AG08395 (cell line): ENCODE measurements at places on chromosomes 11 and 22.

DNA sequence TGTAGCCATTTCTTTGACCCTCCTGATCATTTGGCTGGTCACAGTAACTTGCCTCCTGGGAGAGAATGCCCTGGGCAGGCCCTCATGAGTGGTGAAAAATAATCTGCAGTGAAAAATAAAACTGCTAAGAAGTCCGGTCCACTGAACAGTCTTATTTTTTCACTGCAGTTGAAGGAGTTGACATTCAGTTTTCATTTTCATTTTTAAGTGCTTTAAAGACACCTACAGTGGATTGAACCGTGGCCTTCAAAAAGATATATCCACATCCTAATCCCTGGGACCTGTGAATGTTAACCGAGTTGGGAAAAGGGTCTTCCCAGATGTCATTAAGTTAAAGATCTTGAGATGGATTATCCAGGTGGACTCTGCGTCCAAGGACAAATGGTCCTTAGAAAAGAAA is 153.6 kb upstream of the GRK3 start:
- DNase-seq: no peak

DNA sequence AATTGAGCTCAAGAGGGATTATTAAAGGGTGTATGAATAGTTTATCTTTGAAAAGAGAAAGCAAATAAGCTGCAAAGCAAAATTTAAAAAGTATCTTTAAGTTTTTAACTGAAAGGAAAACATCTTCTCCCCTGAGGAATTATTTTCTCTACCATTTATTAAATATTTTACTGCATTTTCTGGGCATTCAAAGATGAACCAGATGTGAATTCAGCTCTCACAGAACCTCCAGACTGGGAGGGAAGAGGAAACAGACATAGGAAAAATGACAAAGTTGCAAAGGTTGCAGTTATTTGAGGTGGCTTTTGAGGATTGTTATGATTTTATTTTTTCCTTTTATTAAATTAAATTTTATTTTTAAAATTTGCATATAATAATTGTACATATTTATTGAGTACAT is 122.7 kb upstream of the SESN3 start:
- no peak for DNase-seq

- peak; percentile 64 for DNase-seq
Measured at GRCh38 chr11:68040101-68040956, 1.5 kb downstream of the TCIRG1 start.

DNA sequence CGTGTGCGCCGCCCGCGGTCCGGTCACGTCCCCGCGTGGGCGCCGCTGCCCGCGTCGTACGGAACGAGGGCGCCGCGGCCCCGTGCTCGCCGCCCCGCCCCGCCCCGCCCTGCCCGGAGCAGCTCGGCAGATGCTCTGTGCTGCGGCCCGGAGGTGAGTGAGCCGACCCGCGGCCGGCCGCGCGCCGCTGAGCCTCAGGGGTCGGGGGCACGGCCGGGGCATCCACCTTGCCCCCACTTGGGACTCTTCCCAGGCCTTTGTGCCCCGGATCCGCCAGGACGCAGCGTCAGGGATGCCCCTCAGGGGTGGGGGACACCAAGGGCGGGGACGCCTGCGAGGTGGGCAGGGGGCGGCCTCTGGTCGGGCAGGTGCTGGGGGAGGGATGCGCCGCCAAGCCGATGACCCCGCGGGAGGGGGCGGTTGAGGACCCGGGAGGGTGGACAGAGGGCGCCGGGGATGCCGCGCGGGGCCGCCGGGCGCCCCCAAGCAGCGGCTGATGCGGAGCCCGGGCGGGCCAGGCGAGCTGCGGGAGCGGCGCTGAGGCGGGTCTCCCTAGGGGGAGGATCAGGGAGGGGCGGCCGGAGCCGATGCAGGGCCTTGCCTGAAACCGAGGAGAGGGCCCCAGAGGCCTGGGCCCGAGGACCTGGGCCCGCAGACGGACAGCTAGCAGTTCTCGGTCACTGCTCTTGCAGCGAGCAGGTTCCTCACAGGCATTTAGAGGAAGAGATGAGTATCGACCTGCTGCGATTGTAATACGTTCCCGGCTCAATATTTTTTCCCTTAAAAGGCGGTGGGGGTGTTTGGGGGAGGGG is at the start of gene GNAZ:
Gene GNAZ, plus strand, starts transcription at position 102 of the 812 bp plus-strand sequence. CDS start 25,177 bp downstream, outside the sequence.
- DNase-seq: no peak

GRCh38 chr22:38845004-38845740 is 1.3 kb upstream of the NPTXR start:
- DNase-seq: peak; percentile 20

DNA sequence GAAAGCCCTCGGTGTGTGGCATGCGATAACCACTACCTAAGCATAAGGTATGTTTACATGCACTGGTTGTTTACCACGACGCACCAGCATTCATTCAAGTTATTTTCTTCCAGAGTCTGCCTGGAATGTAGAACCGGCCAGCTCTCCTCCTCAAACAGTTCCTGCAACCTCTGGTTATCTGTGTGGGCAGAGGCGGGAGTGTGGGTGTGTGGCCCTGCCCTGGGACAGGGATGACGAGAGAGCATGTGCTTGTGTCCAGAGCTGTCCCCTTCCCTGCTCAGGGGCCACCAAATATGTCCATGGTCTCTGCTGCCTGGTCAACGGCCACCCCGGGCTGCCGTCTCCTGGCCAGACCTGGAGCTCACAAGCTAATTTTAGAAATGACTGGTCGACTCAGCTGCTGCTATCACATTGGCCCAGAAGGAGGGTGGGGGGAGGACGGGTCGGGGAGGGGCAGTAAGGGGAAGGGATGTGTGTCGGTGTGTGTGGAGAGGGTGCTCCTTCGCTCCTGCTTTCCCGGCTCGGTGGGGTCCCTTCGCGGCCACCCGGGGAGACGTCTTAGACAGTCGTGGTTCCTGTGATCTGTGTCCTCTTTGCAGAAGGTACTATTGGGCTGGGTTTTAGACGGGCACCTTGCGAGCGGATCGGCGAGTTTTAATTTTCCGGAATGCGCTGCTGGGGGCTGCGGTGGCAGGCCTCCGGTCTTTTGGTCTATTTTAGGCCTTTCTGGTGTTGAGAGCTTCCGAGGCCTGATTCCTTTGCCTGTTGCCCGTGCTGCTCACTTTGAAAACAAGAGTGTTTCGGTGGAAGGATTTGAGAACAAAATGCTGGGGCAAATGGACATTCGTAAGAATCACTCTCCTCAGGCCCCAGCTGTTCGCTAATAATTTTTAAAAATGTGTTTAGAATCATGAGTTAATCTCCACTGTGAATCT is at the start of gene MYO18B:
Gene MYO18B, plus strand, starts transcription at position 497 of the 935 bp plus-strand sequence. CDS start 18,905 bp downstream, outside the sequence.
- no peak for DNase-seq

DNA sequence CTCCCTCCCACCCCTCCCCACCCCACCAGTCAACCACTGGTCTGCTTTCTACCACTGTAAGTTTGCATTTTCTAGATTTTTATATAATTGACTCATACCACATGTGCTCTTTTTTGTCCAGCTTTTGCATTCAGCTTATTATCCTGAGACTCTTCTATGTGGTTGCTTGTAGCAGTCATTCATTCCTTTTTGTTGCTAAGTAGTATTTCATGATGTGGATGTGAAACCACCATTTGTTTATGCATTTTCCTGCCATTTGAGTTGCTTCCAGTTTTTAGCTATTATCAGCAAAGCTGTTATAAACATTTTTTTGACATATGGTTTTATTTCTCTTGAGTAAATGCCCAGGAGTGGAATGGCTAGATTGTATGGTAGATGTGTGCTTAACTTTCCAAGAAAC is 77.0 kb upstream of the FGF3 start:
- no peak for DNase-seq

GRCh38 chr11:98895936-98896335 is 124.8 kb upstream of the CNTN5 start:
- DNase-seq: no peak

- peak; percentile 99 for DNase-seq
Measured at GRCh38 chr11:66958232-66958955, at the start of gene PC. Gene PC, minus strand, starts transcription at chr11:66958383. Its CDS starts 86,224 bp downstream, at chr11:66872159.

DNA sequence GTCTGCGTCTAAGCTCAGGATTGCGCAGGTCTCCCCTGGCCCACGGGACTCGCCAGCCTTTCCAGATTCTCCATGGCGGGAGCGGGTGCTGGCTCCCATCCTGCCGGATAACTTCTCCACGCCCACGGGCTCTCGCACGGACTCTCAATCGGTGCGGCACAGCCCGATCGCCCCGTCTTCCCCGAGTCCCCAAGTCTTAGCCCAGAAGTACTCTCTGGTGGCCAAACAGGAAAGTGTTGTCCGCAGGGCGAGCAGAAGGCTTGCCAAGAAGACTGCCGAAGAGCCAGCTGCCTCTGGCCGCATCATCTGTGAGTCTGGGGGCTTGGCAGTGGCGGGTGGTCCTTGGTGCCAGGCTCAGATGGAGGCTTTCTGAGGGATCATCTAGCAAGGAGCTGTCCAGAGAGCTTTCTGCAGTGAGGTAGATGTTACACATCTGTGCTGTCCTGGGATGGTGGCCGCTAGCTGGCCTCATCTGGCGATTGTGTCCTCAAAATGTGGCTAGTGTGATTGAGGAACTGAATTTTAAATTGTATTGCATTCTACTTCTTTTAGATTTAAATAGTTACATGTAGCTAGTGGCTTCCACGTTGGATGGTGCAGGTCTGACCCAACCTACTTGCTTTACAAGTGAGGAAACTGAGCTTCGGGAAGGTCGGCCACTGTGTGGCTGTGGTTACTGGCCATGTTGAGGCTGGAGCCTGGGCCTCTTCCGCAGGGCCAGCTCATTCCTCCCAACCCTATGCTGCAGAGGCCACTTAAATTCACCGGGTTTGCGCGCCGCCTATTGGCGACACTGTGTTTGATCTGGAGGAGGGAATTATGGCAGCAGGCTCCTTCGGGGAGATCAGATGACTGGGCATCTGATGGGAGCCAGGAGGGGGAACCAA is 6.7 kb downstream of the INCENP start:
- DNase-seq: no peak

- DNase-seq: no peak
Measured at GRCh38 chr11:30465192-30465591, 121.0 kb downstream of the MPPED2 start.

- DNase-seq: peak; percentile 14
Measured at GRCh38 chr11:129950101-129951091, 52.2 kb downstream of the PRDM10 start.

DNA sequence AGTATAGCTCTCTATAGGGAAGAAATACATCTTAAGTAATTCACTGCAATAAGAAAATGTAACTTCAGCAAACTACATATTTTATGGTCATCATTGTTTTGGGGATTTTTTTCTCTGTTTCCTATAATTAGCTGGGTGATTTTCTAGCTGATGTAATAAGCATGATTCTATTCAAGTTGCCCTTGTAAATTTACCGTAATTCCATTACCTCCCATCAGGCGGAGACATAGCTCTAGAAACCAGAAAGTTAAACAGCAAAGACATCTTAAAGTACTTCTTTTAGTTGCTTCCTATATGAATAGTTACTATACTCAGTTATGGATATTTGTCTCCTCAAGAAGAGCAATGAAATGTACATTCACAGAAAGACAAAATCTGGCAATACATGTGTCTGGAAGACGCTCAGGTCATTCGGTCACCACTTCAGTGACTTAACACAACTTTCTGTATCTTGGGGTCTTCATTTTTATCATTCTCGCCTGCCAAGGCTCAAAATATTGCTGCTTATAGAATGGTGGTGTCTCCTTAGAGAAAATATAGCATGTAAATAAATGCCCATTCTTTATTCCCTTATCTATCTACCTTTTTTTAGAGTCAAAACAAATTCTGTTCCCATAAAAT is 239.9 kb upstream of the ZC3H12C start:
- DNase-seq: peak; percentile 29

DNA sequence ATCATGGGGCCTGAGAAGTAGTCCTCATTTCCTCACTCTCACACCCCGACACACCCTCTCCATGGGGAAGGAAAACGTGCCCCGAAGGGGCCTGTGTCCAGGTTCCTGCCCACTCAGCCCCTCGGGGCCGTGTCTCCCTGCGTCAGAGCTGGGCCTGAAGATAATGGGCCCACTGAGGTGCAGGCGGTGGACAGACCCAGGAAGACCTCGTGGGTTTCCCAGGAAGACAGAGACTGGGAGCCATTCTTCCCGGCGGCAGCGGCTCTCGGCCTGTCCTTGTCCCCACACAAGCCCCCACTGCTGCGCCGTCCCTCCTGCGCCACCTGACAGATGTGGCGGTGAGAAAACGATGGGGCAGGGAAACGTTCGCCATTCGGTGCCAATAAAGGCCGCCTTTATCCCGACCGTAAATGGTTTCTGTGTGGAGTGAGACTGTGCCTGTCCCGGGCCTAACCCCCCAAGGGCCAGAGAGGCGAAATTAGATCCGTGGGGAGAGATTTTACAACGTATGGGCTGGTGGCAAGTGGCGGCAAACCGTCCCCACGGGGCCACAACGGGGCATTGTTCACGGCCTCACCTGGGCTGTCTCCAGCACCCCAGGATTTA is 89.0 kb downstream of the CDKN1C start:
- DNase-seq: no peak

DNA sequence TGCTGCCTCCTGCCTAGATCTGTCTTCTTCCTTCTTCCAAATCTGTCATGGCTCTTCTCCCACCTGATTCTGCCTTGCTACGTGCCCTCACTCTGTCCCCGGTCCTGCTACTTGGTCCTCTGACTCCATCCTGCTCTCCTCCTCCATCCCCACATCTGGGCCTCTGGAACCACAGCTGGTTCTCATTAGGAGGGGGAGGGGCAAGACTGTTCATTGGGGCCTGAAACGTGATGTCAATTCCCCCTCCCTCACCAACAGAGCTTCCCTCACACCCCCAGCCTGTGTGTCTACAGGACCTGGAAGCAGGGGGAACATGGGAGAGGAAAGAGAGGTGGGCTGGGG is 9.1 kb downstream of the DCHS1 start:
- DNase-seq: peak; percentile 67

DNA sequence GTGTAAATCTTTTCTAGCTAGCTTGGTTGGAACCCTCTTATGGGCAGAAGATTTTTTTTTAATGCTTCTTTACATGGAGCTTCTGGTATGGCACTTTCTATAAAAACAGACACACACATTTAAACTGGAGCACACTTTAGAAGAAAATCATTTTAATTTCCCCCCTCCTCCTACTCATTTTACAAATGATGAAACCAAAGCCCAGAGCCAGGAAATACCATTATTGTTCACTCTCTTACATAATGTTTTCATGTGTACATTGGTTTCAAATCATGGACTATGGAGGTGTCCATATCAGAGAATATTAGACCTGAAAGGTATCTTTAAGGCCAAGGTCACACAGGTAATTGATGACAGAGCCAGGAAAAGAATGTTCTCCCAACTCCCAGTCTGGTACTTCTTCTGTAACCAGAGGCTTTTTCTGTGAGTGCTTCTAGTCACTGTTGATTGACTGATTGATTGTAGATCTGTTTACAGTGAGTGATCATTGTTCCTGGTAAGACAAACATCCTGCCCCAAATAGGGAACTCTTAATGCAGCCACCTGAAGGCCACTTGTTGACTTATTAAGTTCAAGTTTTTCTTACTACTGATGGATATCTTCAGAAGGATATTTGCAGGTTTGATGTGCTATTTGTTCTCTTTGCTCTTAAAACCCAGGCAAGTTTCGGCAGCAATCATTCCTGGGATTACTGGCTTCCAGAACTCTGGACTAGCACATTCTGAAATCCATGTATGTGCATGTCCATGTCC is 26.8 kb upstream of the ME3 start:
- DNase-seq: no peak
